Stimulated activated CD8-positive, alpha-beta memory T cell treated with anti-CD3 and anti-CD28 coated beads, Interleukin-4, amount 100 ng/mL, for 1 hour (primary cell): ENCODE measurements at places on chromosomes 1 and 21.

GRCh38 chr1:59046134-59046533 is 250.8 kb upstream of the FGGY start:
- DNase-seq, result no peak

GRCh38 chr1:218524526-218524925 is 179.4 kb downstream of the TGFB2 start:
- DNase-seq, result no peak

- DNase-seq, result no peak
Measured at GRCh38 chr21:32698971-32699693, 28.7 kb downstream of the SYNJ1 start.

DNA sequence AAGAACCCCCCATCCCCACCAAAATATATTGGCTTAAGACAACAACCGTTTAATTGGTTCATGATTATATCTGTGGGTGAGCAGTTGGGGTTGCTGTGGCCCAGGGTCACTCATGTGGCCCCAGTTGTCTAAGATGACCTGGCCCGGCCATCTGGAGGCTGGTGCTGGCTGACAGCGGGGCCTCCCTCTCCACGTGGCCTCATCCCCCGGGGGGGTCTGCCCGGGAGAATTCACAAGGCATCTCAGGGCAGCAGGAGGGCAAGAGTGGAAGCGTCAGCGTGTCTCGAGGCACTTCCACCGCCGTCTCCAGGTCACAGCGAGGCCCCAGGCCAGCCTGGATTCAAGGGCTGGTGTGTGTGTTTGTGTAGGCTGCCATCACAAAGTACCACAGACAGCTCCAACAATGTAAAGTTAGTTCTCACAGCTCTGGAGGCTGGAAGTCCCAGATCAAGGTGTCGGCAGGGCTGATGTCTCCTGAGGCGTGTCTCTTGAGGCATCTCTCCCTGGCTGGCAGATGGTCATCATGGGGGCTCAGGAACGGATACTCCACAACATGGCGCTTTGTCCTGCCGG is 11.0 kb upstream of the UTS2 start:
- DNase-seq, result no peak

GRCh38 chr21:41349126-41349525 is 12.7 kb upstream of the MX2 start:
- DNase-seq, result no peak

DNA sequence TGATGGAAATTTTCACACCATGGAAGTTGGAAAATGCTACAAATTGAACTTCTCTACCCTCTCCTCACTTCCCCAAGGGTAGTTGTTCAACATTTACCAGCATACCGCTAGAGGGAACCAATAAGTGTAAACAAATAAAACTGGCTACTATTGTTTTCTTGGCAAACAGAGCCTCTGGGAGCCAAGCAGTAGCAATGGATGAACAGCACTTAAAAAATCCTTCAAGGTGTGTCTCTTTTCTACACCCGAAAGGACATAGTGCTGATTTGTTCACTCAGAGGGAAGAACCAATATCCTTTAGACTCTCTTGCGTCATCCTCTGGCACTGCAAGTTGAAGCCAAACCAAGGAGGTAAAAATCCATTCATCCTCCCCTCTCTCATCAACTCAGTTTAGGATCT is 161.5 kb downstream of the TBX15 start:
- DNase-seq, result no peak

- no peak for DNase-seq
Measured at GRCh38 chr1:227317523-227318015, 723 bp downstream of the CDC42BPA start.

DNA sequence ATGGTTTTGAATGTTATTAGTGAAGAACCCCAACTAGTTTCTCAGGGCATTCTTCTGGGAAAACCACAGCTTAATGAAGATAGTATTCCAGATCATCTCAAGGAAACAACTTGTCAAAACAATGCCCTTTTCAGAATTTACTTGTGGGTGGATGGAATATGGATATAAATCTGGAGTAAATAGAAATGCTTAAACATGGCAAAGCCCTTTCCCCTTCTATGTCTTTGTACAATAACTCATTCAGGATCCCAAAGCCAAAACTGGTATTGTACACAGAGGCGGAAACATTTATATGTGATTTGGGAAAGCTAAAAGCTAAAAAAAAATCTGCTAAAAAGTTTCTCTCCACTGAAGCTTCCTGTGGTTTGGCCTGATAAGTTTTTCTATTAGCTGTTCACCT is 55.5 kb upstream of the RGS5 start:
- no peak for DNase-seq

- no peak for DNase-seq
Measured at GRCh38 chr1:214617843-214618242, 14.8 kb downstream of the CENPF start.
